Calu3 (cell line): ENCODE measurements at places on chromosomes 12 and 14.

DNA sequence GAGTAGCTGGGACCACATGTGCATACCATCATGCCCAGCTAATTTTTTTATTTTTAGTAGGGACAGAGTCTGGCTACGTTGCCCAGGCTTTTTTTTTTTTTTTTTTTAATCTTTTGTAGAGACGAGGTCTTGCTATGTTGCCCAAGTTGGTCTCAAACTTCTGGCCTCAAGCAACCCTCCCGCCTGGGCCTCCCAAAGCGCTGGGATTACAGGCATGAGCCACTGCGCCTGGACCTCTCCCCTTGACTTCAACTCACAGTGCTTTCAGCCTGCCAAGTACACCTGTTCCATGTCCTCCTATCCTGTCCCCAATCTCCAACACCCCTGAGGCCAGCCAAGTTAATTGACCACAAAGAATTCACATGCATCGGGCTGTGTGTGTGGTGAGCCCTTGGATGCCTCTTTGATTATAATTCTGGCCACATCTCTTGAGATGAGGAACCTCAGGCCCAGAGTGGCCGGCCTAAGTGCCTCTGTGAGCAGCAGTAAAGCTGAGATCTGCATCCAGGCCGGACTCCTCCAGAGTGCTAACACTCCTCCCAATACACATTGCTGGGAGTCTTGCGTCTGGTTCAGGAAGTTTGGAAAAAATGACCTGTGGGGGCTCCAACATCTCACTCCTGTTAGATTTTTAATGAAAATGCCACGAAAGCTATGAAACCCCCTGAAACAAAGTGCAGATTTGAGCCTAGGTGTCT is 6.8 kb downstream of the RAB35 start:
- no peak for DNase-seq

DNA sequence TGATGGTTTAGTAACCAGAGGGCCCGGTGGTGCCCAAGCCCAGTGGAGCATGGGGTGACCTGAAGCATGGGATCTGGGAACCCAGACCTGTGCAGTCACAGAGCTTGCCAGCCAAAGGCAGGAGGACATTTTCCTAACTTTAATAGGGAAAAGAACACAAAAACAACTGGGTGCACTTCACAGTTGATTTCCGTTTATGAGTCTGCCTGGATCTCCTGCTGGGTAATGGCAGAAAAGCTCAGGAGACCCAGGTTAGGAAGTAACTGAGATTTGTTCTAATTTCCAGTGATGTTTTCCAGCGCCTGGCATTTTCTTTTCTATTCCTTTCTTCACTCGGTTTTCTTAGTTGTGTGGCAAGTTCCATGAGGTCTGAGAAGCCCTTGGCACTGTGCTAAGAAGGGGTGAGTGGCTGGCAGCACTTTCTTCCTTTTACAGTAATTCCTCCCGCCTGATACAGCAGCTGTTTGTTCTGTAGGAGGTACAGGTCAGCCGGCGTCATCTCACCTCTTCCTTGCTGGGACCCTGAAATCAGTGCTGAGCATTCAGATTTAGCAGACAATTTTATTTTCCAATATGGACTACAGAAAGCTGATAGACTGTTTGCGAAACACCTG is 5.1 kb downstream of the CACNA1C start:
- DNase-seq, result no peak

GRCh38 chr12:132727091-132727794 is 16.6 kb downstream of the PGAM5 start:
- no peak for DNase-seq

- no peak for DNase-seq
These were observed 74.0 kb downstream of the B4GALNT3 start for GRCh38 chr12:533718-534117.

DNA sequence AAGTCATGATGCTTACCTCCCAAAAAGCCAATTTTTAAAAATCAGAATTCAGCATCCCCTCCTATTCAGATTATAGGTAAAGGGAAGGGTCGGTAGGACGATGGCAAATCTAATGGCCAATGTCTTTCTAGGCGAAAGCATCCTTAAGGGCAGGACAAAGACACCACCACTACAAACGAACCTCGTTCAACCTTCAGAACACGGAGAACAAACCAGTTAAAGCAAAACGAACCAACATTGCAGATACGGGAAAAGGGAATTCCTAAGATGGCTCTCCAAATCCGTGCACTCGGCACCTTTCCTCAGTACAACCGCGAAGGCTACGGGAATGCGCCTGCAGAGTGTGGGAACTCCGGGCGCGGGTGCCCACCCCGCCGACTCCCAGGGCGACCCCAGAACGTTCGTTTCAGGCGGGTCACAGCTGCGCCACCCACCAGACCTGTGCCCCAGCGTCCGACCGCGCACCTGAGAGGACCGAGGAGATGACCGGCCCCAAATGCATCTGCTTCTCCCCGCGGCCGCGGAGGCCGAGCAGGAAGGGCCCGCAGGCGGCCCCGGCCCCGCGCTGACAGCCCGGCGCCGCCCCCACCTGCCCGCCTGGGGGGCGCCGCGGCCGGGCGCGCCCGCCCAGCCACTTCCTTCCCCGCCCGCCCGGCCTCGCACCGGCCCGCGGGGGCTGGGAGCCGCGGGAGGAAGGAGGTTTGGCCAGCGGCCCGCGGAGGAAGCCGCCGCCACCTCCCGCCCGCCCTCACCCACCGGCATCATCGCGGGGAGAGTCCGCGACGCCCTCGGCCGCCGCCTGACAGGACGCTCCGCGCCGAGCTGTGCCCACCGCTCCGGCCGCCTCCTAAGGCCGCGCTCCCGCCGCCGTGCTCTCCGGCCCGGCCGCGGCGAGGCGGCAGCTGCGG is 578 bp downstream of the PPP1R13B start:
- DNase-seq, result peak; percentile 18

GRCh38 chr12:54007538-54008259 is 1.1 kb upstream of the HOXC8 start:
- DNase-seq, result no peak

DNA sequence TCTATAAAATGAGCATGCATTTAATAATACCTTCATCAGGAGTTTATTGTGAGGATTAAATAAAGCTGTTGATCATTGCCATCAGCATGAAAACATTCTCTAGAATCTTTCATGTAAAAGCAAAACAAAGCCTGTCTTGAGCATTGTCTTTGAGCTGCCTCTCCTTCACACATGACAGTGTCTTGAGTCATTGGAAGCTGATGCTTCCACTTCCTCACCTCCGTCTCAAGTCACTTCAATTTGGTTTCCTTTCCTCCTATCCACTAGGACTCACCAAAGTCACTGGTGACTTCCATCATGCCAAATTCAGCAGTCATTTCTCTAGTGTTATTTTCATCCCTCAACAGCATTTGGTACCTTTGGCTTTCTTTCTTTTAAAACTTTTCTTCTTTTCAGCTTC is 31.6 kb upstream of the MYBPC1 start:
- no peak for DNase-seq
